ENCODE measurements at places on chromosomes 7 and 10. TPM values are rescaled to one million over a fixed set of nuclear protein-coding genes. Genes with fewer than 3 reads are reported as not detected.

CPN1 gene
- not detected for total RNA-seq

- DNase-seq = no peak
Measured at GRCh38 chr10:93630625-93631557, 18.6 kb downstream of the PDE6C start.

MET gene
- total RNA-seq = 38.3 TPM

DNA sequence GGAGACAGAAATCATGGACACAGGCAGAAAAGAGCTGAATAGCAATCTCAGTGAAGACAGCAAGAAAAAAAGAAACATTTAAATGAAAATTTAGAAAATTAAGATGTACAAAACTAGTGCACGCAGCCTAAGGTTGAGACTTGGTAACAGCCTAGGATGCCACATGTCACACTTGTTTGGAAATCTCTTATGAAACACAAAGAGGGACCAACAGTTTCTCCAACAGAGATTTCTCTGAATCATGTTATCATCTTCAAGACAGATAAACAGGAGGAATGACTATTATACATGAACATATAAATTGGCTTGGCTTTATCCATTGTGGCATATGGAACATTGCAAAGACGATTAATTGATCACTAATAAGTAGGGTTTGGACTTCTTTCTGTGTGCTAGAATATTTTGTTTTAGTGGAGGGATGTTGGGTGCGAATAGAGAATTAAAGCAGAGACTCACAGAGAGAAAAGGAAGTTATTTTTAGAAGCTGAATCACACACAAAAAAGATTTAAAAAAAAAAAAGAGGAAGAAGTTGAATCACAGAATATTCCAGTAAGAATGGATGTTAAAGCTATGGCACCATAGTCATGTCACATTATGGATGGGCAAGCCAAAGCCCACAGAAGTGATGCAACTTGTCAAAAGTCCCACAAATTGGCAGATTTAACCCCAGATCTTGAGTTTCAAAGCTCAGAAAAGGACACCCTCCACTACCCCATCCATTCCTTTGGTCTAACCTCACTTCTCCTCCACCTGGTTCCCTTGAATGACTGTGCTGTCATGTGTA is 91.6 kb downstream of the MYOF start:
- no peak for DNase-seq

DNA sequence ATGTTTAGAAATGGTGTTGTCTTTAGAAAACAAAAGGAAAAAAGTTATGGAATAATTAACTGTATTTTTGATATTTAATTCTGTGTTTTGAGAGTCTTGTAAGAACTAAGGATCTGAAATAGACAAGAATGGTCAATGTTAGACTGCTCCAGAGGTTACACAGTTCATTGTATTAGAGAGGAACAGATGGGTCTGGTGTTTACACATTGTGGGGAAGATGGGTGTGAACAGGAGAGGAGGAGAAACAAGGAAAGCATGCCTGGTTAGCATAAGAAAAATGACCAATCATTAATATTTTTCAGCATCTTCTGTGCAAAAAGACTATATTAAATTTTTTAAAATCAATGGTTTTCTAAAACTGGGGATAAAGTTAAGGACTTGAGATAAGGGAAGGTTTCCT is 11.9 kb downstream of the MEOX2 start:
- no peak for DNase-seq

TBC1D12 gene
- 21.0 TPM for total RNA-seq

DNA sequence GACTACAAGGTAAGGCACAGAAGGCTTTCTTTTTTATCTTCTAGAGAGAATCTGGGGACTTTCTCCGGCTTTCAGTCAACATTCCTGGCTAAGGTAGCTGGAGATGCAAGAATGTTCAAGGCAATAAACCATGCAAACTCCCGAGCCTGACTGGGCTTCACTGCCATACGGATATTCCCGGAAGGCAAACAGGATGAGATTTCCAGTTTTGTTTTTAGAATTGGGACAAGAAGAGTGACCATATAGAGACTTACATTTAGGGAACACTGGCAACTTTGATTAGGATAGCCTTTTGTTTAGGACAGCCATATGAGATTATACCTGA is 269 bp downstream of the CALD1 start:
- no peak for DNase-seq

DNA sequence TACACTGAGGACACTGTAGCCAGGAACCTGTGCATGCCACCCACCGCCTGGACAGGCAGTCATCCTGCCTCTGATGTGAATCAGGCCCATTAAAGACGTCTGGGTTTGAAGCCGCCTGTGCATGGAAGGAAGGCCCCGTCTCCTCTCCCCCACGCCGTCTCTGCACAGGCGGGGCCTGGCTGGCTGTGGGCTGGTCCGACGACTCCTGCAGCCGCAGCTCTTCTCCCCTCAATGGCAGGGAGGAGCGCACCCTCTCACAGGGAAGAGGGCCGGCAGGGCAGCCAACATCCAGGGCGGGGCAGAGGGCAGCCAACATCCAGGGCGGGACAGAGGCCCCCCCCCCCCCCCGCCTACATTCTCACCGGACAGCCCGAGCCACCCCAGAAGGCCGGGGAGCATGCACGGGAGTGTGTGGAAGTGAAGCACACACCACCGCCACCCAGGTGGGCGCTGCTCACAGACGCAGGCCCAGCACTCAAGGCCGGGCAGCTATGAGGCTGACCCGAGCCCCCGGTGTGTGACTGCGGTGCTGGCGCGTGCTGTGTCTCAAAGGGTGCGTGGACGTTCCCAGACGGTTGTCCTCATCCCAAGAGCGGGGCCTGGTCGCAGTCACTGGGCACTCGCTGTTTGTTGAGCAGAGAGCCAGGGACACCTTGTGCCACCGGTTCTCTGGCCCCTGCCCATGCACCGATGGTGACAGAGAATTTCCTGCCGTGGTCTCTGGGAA is 19.1 kb downstream of the DPYSL4 start:
- DNase-seq = no peak

DNA sequence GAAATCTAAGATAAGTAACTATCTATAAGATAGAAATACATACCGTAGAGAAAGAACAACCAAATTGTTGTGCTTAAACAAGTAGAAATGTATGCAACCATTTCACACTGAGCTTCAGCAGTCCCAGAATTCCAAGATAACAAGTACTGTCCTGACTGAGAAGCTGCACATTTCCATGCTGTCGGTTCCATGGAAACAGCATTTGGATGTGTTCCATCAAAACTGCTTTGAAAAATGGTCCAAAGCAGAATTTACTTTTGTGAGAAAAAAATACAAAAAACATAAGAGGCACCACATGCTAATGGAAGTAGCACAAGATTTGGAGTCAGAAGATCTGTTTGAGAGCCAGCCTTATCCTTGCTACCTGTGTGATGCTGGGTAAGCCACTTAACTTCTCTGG is 92.6 kb downstream of the MTERF1 start:
- DNase-seq = no peak

Data from colonic mucosa (tissue), 4 donors.